ENCODE measurements at places on chromosomes 6 and 20. TPM values are rescaled to one million over a fixed set of nuclear protein-coding genes. Genes with fewer than 3 reads are reported as not detected.

The DLK2 gene
- 1.6 TPM for total RNA-seq

The MOCS1 gene
- total RNA-seq, result 18.4 TPM

The KIF6 gene
- 2.3 TPM for total RNA-seq

DNA sequence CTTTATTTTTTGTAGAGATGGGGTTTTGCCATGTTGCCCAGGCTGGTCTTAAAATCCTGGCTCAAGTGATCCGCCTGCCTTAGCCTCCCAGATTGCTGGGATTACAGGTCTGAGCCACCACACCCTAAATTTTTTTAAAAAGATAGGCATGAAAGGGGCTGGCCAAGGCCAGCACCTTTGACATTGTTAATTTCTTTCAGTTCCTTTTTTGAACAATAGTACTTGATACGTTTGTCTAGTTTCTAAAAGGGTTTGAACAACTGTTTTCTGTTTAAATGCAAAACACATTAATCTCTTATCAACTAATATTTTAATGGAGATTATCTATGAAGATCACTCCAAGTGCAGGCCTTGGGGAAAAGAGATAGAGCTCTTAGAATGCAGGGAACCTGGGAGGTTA, 37.6 kb upstream of the PTPRK start:
- peaks cover 6% of the 10 kb centered on the region for H3K4me1 ChIP-seq
- H3K4me3 ChIP-seq, result no peak overlapping the region
- no peak overlapping the region for H3K27ac ChIP-seq

- DNase-seq, result no peak
- H3K27me3 ChIP-seq, result no peaks in the 10 kb centered on the region
- peak overlapping the region; percentile 94 for H3K4me3 ChIP-seq
- H3K36me3 ChIP-seq, result peaks cover 8% of the 10 kb centered on the region
Observed at GRCh38 chr6:95578106-95578410, 723 bp downstream of the MANEA start.
